Gastroesophageal sphincter (tissue), 4 donors: ENCODE measurements at places on chromosomes 3 and 15.

DNA sequence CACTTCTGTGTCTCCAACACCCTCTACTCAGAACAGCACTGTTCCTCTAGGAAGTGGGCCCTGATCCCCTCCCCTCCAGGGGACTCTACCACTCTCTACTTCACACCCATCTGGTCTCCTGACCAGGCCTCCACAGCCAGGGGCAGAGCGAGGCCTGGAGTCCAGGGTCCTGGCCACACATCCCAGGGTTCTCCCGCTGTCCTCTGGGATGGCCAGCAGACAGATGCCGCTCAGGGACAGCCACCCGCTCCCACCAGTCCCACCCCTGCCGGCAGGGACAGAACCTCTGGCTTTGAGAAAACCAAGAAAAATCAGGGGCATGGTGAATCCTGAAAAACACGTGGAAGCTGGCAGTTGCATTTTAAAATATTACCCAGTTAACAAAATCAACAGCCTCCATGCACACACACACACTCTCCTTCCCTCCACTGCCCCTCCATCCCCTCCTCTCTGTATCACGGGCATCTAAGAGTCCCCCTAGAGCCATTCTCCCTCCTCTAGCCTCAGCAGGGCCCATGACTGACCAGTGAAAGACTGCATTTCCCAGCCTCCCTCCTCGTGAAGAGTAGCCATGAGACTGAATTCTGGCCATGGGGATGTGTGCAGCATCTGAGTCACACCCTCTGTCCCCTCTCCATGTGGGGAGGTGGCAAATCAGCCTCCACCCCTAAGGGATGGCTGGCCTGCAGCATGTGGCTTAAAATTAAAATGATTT is 32.1 kb upstream of the IQSEC1 start:
- no peak for ATAC-seq

DNA sequence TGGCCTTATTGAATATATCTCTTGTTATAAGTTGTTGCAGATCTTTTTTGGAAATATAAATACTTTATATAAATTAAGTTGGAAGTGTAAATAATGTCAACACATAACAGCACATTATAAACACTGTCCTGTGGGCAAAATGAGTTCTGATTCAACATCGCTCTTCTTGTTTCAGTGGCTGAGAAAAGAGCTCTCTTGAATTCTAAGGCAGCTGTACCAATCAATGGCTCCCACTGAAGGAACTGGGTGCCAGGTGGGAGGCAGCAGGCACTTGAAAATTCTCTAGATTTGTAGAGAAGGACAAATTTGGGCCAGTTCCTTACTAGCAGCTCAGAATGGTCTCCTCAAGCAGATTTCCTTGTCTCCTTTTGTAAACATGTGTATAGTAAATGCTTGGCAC is 45.6 kb downstream of the CHST2 start:
- ATAC-seq = no peak

DNA sequence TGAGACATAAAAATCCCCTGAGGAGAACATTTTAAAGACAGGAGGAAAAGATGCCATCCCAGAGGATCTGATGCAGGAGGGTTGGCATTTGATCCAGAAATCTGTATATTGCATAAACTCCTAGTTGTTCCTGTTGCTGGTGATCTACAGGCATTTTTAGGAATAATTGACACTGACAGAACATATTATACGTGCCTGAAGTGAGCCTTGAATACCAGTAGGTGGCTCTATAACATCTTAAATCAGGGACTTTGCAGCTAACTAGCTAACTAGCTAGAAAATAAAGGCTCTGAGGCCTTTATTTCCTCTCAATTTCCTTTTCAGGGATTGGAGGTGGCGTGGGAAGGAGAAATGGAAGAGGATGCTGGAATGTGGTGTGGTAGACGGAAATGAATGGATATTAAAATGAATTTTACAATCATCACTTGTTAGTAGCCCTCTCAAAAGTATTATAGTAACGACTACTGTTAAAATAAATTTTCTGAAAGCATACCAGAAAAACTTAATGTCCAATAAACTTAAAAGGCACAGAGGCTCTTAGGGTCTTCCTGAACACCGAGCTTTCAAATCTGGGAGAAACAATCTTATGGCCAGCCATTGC is 73.8 kb upstream of the ZBED2 start:
- peak; percentile 67 for ATAC-seq

DNA sequence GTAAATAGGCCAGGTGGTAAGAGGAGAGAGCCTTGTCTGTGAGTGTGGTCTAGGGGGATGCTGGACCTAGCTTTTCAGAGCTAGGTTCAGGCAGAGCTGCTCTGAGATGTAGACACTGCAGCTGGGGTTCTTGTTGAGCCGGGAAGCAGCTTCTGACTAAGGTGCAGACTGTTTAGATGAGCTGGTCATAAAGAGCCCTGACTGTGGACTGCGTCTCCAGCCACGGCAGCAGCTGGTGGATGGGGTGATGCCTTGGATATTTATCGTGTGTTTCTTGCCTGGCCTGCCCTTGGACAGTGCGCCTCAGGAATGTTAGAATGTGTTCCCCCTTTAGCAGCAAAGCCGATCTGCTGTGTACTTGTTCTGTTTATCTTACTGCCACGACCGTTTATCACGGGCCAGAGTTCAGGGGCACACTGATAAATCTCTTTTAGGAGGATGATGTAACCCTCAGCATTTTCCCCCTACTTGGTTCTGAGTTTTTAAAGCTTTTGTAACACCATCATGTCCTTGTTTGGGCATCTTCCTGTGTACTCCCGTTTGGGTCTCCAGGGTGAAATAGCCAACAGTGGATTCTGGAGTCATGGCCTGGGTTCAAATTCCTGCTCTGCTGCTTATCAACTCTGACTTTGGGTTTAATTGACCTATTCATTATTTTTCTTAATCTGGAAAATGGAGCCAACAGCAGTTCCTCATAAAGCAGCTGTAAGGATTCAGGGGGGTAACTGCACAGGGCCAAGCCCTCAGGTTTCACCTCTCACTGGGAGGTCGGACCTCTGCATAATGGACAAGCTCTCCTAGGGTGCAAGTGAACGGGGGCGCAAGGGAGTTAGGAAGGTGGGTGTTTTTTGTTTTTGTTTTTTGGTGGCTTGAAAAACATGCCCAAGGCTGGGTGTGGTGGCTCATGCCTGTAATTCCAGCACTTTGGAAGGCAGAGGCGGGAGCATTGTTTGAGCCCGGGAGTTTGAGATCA is 51.4 kb downstream of the FLNB start:
- peak; percentile 80 for ATAC-seq

GRCh38 chr3:27342267-27342666 is 26.9 kb downstream of the NEK10 start:
- ATAC-seq = no peak

- ATAC-seq = no peak
These were observed 223.0 kb downstream of the TBL1XR1 start for GRCh38 chr3:176974279-176974678.

GRCh38 chr15:90959894-90960293 is 5.2 kb downstream of the RCCD1 start:
- ATAC-seq = peak; percentile 49

DNA sequence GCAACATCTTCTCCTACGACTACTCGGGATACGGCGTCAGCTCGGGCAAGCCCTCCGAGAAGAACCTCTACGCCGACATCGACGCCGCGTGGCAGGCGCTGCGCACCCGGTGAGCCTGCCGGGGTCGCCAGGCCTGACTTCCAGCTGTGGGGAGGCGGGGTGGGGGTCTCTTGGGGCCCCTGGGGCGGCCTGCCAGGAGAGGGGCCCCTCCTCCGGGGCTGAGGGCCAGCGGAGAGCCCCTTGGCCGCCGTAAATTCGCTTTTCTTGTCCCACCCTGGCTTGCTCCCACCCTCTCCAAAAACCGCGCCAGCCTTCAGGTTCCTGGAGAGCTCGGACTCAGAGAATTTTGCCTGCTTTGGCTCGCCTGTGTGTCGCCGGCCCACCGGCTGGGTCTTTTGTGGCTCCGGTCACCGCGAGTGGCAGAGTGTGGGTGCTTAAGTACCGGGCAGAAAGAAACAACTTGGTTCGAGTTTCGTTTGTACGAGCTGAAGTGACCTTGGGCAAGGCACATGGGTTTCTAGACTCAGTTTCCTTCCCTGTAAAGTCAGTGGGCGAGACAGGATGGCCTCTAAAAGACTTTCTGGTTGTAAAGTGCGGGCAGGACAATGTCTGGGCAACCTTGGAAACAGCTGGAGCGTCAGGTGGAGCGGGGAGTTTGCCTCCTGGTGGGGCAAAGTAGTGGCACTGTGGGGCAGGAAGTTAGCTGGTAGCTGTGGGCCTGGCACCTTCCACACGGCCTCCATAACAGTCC is 976 bp downstream of the ABHD17C start:
- ATAC-seq = no peak
